Activated T-helper 1 cell treated with anti-CD3 and anti-CD28 coated beads, Interleukin-12 subunit alpha, Interleukin-12 subunit beta, Interleukin-2, Interleukin-4 antibody, amounts not matched to agents 30 ng/mL and 10 ng/mL and 1 ng/mL, durations not matched to agents 14 hours and 24 hours and 36 hours (primary cell): ENCODE measurements at places on chromosomes 5 and 9. TPM values are rescaled to one million over a fixed set of nuclear protein-coding genes. Genes with fewer than 3 reads are reported as not detected.

The UNC5A gene
- not detected in 2 replicates for total RNA-seq

DNA sequence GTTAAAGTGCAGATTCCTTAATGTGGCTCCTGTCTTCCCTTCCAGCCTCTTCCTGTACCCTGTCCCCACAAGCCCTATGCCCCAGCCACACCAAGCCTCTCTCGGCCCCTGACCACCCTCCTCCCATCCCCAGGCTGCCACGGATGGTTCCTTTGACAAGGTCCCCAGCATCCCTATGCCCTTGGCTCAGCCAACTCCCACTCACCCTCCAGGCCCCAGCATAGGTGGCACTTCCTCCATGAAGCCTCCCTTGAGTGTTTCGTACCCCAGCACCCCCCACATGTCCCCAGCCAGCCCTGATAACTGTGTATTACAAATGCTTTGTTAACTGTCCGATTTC, 115.5 kb upstream of the TBC1D2 start:
- no peak overlapping the region for H3K4me3 ChIP-seq
- no peaks in the 10 kb centered on the region for H3K36me3 ChIP-seq
- peaks cover 5% of the 10 kb centered on the region for H3K27me3 ChIP-seq

The OBP2B gene
- not detected in 2 replicates for total RNA-seq

DNA sequence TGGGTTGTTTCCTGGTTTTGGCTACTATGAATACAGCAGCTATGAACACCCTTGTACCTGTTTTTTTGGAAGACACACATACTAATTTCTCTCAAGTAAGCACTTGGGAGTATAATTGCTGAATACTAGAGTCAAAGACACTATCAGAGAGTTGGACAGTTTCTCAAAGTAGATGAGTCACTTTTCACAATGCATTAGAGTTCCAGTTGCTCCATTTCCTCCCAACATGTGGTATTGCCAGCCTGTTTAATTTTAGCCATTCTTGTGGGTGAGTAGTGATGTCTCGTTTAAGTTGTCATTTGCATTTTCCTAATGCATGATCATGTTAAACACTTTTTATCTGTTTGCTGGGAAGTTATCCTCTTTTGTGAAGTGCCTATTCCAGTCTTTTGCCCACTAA, 81.6 kb upstream of the GDNF start:
- no peaks in the 10 kb centered on the region for H3K4me1 ChIP-seq
- peaks cover 2% of the 10 kb centered on the region for H3K27me3 ChIP-seq
- no peaks in the 10 kb centered on the region for H3K36me3 ChIP-seq
- H3K4me3 ChIP-seq = no peak overlapping the region
- no peak overlapping the region for H3K27ac ChIP-seq
- DNase-seq = no peak

GRCh38 chr5:151227918-151228447, 4.1 kb upstream of the CCDC69 start:
- H3K4me3 ChIP-seq = no peak overlapping the region
- no peaks in the 10 kb centered on the region for H3K27me3 ChIP-seq
- H3K27ac ChIP-seq = no peak overlapping the region
- peaks cover 6% of the 10 kb centered on the region for H3K4me1 ChIP-seq
- no peak for DNase-seq

The ANKDD1B gene
- 0.18 and 0.22 TPM in 2 replicates for total RNA-seq

GRCh38 chr5:179227580-179228311, 117.5 kb downstream of the ADAMTS2 start:
- H3K4me1 ChIP-seq = no peaks in the 10 kb centered on the region
- no peak for DNase-seq
- no peak overlapping the region for H3K27ac ChIP-seq

The SPINK7 gene
- total RNA-seq = not detected in 2 replicates

The GRXCR2 gene
- not detected in 2 replicates for total RNA-seq

DNA sequence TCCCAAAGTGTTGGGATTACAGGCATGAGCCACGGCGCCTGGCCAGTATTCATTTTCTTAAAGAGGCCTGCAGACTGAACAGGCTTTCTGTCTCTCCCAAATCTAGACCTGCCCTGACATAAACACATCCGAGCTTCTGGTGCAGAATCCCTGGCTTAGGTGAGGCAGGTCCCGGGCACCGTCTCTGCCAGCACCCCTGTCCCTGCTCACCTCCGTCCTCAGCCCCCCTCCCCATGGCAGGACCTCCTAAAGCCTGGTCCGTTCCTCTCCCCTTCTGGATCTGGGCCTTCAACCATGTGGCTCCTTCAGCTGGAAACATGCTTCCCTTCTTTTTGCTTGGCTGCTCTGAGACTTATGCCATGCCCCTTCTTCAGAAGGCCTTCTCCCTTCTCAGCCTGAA, 22.7 kb upstream of the RXRA start:
- no peak overlapping the region for H3K4me3 ChIP-seq
- DNase-seq = no peak
- no peak overlapping the region for H3K27ac ChIP-seq
- peaks cover 6% of the 10 kb centered on the region for H3K27me3 ChIP-seq
- no peaks in the 10 kb centered on the region for H3K36me3 ChIP-seq

The HTR4 gene
- total RNA-seq = not detected in 2 replicates

- H3K4me3 ChIP-seq = no peak overlapping the region
- H3K36me3 ChIP-seq = no peaks in the 10 kb centered on the region
- DNase-seq = no peak
- peaks cover 1% of the 10 kb centered on the region for H3K27me3 ChIP-seq
- no peaks in the 10 kb centered on the region for H3K4me1 ChIP-seq
- H3K27ac ChIP-seq = no peak overlapping the region
Observed at GRCh38 chr5:119655061-119655460, 25.7 kb downstream of the FAM170A start.

The GARIN3 gene
- total RNA-seq = 0.27 and 0.31 TPM in 2 replicates

- H3K4me1 ChIP-seq = no peaks in the 10 kb centered on the region
- H3K27ac ChIP-seq = no peak overlapping the region
- H3K4me3 ChIP-seq = no peak overlapping the region
- H3K27me3 ChIP-seq = no peaks in the 10 kb centered on the region
Observed at GRCh38 chr5:120306303-120306702, 157.8 kb upstream of the PRR16 start.

DNA sequence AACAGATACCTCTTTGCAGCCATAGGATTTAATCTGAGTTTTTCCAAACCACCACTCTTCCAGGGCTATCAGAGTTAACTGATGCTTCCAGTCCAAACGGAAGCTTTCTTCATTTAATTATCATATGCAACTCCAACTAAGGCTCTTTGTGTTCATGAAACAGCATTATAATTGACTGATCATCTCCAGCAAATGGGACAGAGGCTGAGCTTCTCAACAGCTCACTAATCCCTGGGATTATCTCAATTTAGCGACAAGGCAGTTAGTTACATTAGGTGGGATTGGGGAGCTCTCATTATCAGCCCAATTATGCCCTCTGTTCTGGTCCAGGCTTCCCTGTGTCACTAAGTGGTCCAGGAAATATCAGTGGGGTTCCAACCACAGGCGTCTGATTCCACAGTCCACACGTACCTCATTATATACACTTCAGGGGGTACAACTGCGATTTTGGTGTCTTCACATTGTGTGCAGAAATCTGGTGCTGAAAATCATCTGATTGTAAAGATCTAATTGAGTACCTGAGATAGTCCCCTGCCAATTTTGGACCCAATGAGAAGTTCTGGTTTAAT, 313.5 kb upstream of the PANK3 start:
- no peak overlapping the region for H3K4me3 ChIP-seq
- no peaks in the 10 kb centered on the region for H3K4me1 ChIP-seq
- H3K27ac ChIP-seq = no peak overlapping the region
- DNase-seq = no peak
- peaks cover 13% of the 10 kb centered on the region for H3K27me3 ChIP-seq

DNA sequence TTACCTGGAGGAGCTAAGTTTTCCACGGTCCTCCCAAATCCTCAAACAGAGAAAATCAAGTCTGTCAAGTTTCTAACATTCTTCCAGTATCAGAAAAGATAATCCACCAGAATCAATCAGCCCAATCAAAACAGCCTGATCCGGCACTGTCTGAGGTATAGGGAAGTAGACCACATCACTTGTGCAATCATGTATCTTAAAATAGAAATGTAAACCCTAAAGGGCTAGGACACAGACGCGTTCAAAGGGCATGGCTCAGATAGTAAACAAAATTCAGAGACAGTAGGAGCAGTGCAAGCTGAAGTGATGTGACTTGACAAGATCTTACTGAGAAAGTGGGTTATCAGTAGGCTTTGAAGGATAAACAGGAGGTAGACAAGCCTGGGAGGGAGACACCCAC, 252.4 kb upstream of the DAPK1 start:
- H3K4me3 ChIP-seq = no peak overlapping the region
- peaks cover 2% of the 10 kb centered on the region for H3K27me3 ChIP-seq
- H3K27ac ChIP-seq = no peak overlapping the region
- no peak for DNase-seq

The MARVELD2 gene
- total RNA-seq = 0.23 and 0.32 TPM in 2 replicates

The PSD2 gene
- not detected in 2 replicates for total RNA-seq

- H3K4me1 ChIP-seq = no peaks in the 10 kb centered on the region
- no peak overlapping the region for H3K4me3 ChIP-seq
- peaks cover 2% of the 10 kb centered on the region for H3K27me3 ChIP-seq
Observed at GRCh38 chr5:173736923-173737412, 120.5 kb upstream of the BOD1 start.

GRCh38 chr9:134177624-134178393, 13.4 kb upstream of the RNU6ATAC start:
- no peaks in the 10 kb centered on the region for H3K36me3 ChIP-seq
- DNase-seq = no peak
- peaks cover 2% of the 10 kb centered on the region for H3K27me3 ChIP-seq
- H3K4me3 ChIP-seq = no peak overlapping the region
- no peak overlapping the region for H3K27ac ChIP-seq

The SCAI gene
- total RNA-seq = 10.0 and 11.7 TPM in 2 replicates

The TAF9 gene
- total RNA-seq = 60.0 and 65.0 TPM in 2 replicates
